ENCODE measurements at places on chromosomes 4 and X.

- no peak for DNase-seq
Measured at GRCh38 chr4:20367446-20367845, 115.7 kb downstream of the SLIT2 start.

GRCh38 chr4:83022724-83023450 is 12.1 kb upstream of the COPS4 start:
- DNase-seq = no peak

GRCh38 chrX:48890934-48891401 is 6.6 kb downstream of the TIMM17B start:
- peak; percentile 20 for DNase-seq

- DNase-seq = no peak
Measured at GRCh38 chr4:24930151-24930550, 17.3 kb upstream of the CCDC149 start.

DNA sequence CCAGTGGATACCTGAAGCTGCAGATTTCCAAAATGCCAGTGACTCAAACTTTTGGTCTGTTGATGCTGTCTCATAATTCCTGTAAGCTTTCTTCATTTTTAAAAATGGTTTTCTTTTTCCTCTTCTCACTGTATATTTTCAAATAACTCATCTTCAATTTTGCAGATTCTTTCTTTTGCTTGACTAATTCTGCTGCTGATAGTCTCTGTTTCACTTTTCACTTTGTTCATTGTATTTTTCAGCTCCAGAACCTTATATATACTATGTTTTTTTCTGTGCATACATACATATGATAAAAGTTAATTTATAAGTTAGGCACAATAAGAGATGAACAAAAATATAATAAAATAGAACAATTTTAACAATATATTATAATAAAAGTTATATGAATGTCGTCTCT is 237.7 kb upstream of the GPRIN3 start:
- DNase-seq = no peak

DNA sequence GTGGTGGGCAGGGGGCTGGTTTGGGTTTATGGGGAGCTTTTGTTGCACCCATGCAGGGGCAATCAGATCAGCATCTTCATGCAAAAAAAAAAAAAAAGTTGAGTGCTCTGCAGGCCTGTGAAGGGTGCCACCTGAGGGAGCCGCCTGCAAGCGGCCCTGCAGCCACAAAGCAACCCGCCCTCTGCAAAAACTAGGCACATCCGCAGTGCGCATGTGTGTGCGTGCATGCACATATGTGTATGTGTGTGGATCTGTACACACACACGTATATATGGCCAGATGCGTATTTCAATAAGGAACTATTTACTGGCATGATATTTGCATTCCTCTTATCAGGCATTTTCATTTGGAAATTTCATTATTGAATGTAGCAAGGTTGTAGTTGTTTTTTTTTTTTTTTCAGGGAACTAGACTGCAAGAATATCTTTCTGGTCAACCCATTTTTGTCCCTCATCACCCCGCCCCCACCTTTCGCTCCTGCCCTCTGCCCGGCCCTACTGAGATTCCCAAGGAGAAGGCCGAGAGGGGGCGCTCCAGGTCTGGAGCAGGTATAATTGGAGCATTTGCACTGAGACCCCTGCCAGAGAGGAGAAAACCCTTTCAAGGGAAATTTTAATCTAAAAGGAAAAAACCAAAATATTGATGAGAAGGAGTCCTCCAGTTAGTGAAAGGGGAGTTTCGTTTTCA is 18.1 kb downstream of the CCNQ start:
- DNase-seq = no peak

- DNase-seq = no peak
Measured at GRCh38 chr4:99708551-99708950, 50.9 kb upstream of the C4orf54 start.

- DNase-seq = no peak
Measured at GRCh38 chrX:39418254-39418704, 617.0 kb downstream of the MID1IP1 start.

- no peak for DNase-seq
Measured at GRCh38 chr4:158811216-158811540, 42.4 kb downstream of the FNIP2 start.

DNA sequence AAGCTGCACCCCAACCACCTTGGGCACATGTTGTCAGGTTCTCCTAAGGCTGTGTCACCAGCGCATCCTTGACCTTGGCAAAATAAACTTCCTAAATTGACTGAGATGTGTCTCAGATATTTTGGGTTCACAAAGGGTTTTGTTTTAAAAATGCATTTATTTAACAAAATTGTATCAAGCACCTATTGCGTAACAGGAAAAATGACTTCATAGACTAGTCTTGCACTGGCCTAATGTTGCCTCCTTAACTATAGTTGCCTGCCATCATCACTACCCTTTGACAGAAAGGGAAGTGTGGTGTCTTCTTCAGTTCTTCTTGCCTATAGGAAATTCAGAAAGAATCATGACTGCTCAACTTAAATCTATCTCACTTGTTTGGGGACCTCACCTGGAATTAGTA is 374.2 kb downstream of the SH2D1A start:
- no peak for DNase-seq

GRCh38 chr4:154610582-154610981 is 1.9 kb downstream of the FGG start:
- DNase-seq = no peak

- no peak for DNase-seq
Measured at GRCh38 chr4:48667148-48667547, 112.9 kb downstream of the FRYL start.

GRCh38 chr4:76055421-76055820 is 19.1 kb upstream of the ART3 start:
- no peak for DNase-seq

GRCh38 chr4:188624370-188624769 is 485.1 kb downstream of the TRIML1 start:
- no peak for DNase-seq

GRCh38 chr4:182510836-182511235 is 267.6 kb downstream of the TENM3 start:
- no peak for DNase-seq

GRCh38 chr4:7861440-7861881 is 78.2 kb downstream of the AFAP1 start:
- DNase-seq = no peak

DNA sequence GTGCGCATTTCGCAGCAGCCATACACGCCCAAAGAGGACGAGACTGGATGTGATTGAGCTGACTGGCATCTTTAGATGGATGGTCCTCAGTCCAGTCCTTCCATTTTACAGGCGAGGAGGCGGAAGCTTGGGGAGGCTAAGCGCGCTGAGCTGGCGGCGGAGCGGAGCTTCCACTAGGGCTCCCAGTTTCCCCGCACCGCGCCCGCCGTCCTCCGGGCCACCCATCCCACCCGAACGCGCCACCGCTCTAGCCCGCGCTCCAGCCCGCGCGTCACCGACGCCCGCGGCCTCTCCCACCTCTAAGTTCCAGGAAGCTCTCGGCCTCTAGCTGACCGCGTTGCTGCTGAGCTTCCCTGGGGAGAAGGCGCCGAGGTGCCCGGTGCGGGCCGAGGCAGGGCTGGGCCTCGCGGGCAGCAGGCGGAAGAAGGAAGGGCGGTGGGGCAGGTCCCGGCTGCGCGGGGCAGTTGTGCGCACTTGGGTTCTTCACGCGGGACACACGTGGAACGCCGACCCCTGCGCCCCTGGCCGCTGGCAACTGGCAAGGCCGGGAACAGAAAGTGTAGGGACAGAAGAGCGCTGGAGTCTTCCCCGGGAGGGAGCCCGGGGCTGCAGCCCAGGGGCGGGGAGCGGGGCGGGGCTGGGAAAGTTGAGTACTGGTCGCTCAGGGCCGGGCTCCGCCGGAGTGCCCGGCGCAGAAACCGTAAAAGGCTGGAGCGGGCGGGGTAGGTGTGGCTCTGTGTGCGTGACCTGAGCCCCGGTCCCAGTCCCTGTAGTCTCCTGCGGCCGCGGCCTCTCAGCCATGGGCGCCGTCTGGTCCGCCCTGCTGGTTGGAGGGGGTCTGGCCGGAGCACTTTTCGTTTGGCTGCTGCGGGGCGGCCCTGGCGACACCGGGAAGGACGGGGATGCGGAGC is at the start of gene STBD1:
TSS of gene STBD1 (plus strand) at position 763 of the 911 bp plus-strand sequence. CDS start at position 800, 37 bp downstream.
- peak; percentile 37 for DNase-seq

DNA sequence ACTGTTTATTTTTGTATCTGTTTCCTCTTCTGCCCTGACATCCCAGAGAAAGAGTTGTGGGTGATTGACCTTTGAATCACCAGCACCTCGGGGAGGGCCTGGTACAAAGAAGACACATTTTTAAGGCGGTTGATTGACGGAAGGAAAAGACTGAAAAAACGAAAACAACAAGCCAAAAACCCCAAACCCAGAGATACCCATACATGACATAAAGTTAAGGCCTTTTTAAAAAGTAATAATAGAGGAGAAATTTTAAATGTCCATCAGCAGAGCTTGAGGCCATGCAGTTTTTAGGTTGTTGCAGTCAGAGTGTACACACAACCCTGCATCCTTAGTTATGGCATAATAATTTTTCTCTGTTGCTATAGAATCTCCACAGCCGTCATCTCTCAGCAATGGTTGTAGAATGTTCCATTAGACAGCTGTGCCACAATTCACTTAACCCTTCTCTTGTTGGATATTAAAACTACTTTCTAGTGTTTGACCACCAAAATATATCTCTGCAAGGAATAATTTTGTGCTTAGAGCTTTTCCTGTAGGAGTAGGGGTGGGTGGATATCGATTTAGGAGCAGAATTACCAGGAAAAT is 110.2 kb downstream of the GNL3L start:
- DNase-seq = no peak

DNA sequence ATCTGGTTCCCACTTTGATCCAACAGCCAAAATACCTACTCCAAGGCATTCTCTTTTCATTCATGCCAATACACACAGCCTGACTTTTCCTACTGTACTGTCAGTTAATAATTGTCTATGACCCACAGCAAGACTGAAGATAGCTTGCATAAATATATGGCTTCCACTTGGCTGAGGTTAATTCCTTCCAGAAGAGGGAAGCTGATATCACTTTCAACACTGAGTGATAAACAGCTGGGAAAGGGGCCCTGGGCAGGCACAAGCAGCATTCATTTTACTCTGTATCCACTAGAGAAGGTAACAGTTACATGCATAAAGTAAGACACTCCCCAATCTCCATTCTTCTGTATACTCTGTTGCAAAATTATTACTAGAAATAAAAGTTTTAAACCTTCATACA is 200.2 kb upstream of the UGT8 start:
- no peak for DNase-seq

GRCh38 chrX:37331546-37331945 is 17.6 kb upstream of the PRRG1 start:
- DNase-seq = no peak

DNA sequence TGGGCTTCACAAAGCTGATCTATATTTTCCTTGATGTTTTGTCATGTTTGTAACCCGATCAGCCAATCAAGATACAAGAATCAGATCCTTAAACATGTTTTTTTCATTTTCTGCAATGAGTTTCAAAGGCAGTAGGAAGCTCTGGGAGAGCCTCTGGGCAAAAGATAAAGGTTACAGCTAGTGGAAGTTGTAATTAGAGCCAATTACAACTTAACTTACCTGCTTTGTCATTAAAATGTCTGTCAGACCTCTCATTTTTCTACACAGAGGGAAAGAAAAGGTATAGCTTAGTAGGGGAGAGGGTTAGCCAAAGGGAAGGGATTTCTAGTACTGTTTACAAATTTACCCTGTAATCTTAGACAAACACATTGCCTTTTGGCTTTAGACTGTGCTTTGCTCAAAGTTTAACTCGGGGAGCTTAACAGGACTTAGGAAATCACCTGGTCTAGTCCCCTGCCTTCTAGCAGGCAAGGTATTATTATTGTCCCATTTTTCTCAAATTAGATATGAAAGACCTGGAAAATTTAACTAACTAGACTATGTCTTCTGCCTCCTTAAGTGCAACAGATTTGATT is 55.8 kb downstream of the FGF16 start:
- DNase-seq = no peak

DNA sequence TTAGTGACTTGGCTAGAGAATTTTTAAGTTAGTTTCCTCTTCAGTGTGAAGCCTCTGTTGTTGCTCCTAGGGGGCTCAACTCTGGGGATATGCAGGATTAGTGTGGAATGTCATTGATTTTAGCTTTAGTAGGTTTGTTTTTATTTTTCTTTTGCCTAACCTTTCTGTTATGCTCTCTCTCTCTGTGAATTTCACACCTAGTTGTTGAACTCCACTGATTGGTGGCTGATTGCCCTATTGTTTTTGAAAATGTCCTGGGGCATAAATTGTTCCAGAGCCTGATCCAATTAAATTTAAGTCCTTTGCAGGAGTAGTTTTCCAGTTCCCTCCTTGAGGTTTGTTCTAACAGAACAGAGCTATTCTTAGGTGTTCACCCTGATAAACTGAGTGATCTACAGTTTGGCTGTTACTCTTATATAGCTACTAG is 393.3 kb upstream of the CTSO start:
- DNase-seq = no peak

GRCh38 chr4:89368861-89369260 is 61.3 kb upstream of the GPRIN3 start:
- DNase-seq = no peak

GRCh38 chr4:67288964-67289363 is 256.3 kb downstream of the CENPC start:
- no peak for DNase-seq

DNA sequence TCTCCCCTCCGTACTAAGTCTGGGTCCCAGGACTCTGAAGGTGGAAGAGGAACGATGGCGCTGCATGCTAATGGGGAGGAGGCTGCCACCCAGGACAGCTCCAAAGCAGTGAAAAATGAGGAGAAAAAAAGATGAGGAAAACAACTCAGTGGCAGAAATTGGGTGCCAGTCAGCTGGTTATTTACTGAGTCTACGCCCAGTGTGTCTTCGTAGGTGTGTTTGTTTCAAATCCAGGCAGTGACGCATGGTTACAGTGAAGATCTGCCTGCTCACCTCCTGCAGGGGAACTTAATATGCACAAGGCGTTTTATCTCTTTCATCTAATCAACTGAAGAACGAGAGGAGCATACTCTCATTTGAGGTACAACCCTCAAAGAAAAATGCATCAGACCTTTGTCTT is 70.9 kb upstream of the FBXW7 start:
- no peak for DNase-seq
